Suprapubic skin (tissue), 4 donors: ENCODE measurements at places on chromosomes 2 and 18. TPM values are rescaled to one million over a fixed set of nuclear protein-coding genes. Genes with fewer than 3 reads are reported as not detected.

The SERPINB5 gene
- total RNA-seq = 658 TPM

The KHK gene
- total RNA-seq = 4.1 TPM

The DQX1 gene
- total RNA-seq = 2.7 TPM

The ARHGAP28 gene
- 11.1 TPM for total RNA-seq

The NAT8 gene
- total RNA-seq = not detected

The UGT1A5 gene
- 1.5 TPM for total RNA-seq

The ELOA2 gene
- total RNA-seq = not detected

The TNFAIP6 gene
- 0.45 TPM for total RNA-seq

The TCF23 gene
- 0.11 TPM for total RNA-seq

The FRZB gene
- total RNA-seq = 13.4 TPM

The TUBA4A gene
- total RNA-seq = 372 TPM

The MAT2A gene
- total RNA-seq = 177 TPM

The TSPYL6 gene
- not detected for total RNA-seq

The FAM110C gene
- total RNA-seq = 14.0 TPM

The TEKT4 gene
- not detected for total RNA-seq

The TDRD15 gene
- total RNA-seq = not detected

The PHOSPHO2 gene
- total RNA-seq = 4.0 TPM

The REG3A gene
- 1.8 TPM for total RNA-seq

The KCMF1 gene
- total RNA-seq = 32.0 TPM

The PLEKHM3 gene
- 19.9 TPM for total RNA-seq

The CIB4 gene
- total RNA-seq = not detected

The KCNG2 gene
- not detected for total RNA-seq

The ERFE gene
- not detected for total RNA-seq

The PROM2 gene
- total RNA-seq = 96.8 TPM

The PDCD1 gene
- total RNA-seq = not detected

The CLEC4F gene
- 0.76 TPM for total RNA-seq

The CCDC178 gene
- total RNA-seq = not detected

The LOXHD1 gene
- 0.18 TPM for total RNA-seq

The CCDC141 gene
- total RNA-seq = 1.3 TPM

The EGR4 gene
- total RNA-seq = not detected

The KLHL30 gene
- total RNA-seq = 0.23 TPM

The SLC30A3 gene
- total RNA-seq = not detected

The NEMP2 gene
- 1.6 TPM for total RNA-seq

The DPP4 gene
- total RNA-seq = 1.6 TPM

The OTOS gene
- total RNA-seq = not detected

The ADNP2 gene
- total RNA-seq = 39.3 TPM

The IL36RN gene
- 7.7 TPM for total RNA-seq

The CGREF1 gene
- 4.2 TPM for total RNA-seq

The EPC2 gene
- total RNA-seq = 28.1 TPM

The ZSWIM2 gene
- not detected for total RNA-seq

The RNU2-63P gene
- not detected for total RNA-seq

The HOXD1 gene
- total RNA-seq = 0.85 TPM

The HNMT gene
- 28.5 TPM for total RNA-seq

The UBE2E3 gene
- total RNA-seq = 50.6 TPM

The DNAJC5G gene
- total RNA-seq = not detected

The DSC3 gene
- total RNA-seq = 497 TPM

The SERPINB11 gene
- 0.45 TPM for total RNA-seq

The CLK1 gene
- 157 TPM for total RNA-seq

The SERPINB3 gene
- 1.5 TPM for total RNA-seq
